ENCODE measurements at places on chromosomes 4 and X.

DNA sequence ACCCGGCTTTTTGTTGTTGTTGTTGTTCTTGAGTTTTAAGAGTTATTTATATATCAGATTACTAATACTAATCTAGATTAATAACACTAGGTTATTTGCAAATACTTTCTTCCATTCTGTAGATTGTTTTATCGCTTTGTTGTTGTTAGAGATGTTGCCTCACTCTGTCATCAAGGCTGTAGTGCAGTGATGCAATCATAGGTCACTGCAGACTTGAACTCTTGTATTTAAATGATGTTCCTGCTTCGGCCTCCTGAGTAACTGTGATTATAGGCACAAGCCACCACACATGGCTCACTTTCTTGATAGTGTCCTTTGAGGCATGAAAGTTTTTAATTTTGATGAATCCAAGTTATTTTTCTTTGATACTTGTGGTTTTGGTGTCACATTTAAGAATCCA, 129.0 kb downstream of the VSIG4 start:
- no peak for DNase-seq

DNA sequence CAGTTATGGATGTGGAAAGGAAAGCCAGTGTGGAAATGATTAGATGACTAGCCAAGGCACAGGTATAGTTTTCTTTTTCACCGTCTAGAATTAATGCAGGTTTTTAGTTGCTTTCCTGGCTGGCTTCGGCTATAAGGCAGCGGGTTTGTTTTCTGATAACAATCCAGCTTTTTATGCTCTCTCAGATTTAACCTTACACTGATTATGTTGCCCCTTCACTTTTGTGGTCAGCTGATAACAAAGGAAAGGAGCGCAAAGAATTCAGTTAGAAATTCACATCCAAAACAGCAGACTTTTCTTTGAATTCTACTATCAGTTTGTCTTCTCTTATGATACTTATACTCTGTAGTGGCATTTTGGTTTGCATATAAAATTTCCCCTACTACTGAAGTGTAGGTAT, 94.2 kb upstream of the CENPE start:
- no peak for DNase-seq

GRCh38 chr4:76251441-76252270, at the start of gene FAM47E:
TSS of gene FAM47E (plus strand) at chr4:76251721. CDS start at chr4:76251747, 26 bp downstream.
- DNase-seq, result no peak

DNA sequence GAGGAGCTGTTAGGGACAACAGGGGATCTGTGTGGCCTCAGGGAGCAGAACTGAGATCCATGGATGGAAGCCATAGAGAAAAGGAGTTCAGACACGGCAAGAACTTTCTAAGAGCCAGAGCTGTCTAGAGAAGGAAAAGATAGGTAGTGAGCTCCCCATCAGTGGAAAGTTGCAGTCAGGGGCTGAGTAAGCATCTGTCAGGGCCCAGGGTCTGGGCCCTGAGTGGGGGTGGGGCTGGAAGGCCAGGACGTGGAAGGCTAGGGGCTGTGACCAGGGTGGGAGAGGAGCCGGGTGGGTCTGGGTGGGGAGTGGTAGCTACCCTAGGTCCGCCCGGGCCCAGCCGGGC, 324 bp upstream of the MSN start:
- DNase-seq, result no peak

DNA sequence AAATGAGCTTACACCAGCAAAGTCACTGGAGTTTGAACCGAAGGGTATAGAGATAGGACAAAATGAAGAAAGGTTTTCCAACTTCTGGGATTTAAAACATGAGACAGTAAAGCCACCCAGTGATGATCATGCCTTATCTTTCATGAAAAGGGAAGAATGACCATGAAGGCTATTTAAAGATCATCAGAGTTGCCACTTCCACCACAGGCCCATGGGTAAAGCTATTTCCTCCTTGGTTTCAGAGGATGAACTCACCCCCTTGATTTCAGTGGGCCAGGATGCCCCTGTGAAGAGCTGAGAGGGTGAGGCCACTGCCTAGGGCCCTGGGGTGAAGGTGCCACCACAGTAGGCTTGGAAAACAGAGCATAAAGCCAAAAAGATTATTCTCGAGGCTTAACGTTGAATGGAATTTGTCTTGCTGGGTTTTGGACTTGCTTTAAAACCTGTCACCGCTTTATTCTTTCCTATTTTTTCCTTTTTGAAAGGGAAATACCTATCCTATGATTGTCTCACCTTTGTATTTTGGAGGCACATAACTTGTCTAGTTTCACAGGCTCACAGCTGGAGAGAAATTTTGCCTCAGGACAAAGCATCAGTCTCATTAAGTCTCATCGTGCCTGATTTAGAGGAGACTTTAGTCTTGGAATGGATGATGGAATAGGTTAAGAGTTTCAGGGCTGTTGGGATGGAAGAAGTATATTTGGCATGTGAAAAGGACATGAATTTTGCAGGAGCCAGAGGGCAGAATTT, 254.0 kb downstream of the SNCA start:
- no peak for DNase-seq

DNA sequence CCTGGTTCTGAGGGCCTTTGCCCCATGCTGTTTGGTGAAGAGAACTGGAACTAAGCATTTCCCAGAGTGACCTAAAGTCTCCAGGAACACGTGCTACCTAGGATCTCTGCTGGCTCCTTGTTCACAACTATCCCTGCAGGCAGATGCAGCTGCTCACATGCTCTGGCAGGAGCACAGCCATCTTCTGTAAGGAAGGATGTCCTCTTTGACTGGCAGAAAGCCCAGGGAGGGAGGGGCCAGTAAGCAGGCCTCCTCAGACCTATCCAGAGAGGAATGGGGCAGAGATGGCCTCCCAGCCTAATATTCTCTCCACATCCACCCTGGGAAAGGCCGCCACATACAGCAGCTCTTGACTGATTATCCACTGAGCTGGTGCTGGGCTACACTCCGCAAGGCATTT, 142.8 kb upstream of the EOLA2 start:
- DNase-seq, result no peak

GRCh38 chr4:180363815-180364214, 1879.4 kb upstream of the TENM3 start:
- DNase-seq, result no peak

- DNase-seq, result no peak
These were observed 224.7 kb upstream of the PPP1R2C start for GRCh38 chrX:43002526-43003203.

DNA sequence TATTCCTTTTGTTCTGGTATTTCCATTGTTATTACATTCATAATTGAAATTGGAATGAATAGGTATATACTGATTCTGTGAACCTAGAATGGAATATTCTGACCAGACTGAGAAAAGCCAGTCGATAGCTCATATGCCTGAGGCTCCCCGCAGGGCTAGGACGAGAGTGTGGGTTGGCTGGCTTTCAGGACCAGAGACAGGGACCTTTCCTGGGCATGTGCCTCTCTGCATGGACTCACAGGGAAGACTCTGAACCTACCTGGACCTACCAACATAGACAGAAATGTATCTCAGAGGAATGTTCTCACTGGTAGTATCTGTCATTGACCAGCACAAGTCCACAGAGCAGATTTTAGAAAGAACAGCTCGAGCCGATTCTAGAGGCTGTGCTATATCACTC, 214.6 kb downstream of the FRMPD4 start:
- no peak for DNase-seq

- DNase-seq, result no peak
These were observed 40.2 kb downstream of the SH3KBP1 start for GRCh38 chrX:19846995-19847790.

DNA sequence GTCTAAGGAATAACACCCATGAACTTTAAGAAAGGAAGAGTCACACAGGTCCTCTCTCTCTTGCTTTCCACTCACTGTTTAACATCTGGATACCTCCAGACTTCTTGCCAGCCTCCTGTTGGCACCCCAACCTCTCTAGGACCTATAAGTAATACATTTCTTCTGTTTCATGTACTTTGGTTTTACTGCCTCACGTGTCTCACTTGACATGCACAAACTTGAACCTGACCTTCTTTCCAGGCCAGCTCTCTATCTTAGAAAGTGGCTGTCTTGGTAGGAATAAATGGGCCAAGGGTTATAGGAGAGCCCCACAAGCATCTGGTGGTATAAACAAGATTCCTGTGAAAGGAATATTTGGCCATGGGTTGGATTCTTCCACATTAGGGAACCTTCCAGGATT, 614.8 kb upstream of the AGA start:
- no peak for DNase-seq

- no peak for DNase-seq
These were observed at the start of gene DTHD1 for GRCh38 chr4:36281384-36282106. TSS of gene DTHD1 (plus strand) at chr4:36281616. CDS start at chr4:36281759, 143 bp downstream.

DNA sequence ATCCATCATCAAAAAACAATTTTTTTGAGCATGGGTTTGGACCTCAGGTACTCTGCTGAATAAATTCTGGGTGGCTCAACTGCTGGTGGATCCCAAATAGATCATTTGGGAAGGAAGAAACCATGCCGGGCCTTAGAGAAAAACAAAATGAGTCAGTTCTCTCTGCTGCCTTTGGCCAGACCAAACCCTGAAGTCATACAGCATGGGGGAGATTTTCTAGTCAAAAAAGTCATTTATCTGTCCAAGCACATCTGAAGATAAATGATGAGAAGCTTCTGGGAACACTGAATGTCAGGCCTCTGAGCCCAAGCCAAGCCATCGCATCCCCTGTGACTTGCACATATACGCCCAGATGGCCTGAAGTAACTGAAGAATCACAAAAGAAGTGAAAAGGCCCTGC, 261.4 kb downstream of the DHX15 start:
- DNase-seq, result no peak

- no peak for DNase-seq
These were observed 150.6 kb downstream of the ADAMTS3 start for GRCh38 chr4:72418458-72418857.

GRCh38 chr4:19472666-19473065, 779.0 kb upstream of the SLIT2 start:
- DNase-seq, result no peak

DNA sequence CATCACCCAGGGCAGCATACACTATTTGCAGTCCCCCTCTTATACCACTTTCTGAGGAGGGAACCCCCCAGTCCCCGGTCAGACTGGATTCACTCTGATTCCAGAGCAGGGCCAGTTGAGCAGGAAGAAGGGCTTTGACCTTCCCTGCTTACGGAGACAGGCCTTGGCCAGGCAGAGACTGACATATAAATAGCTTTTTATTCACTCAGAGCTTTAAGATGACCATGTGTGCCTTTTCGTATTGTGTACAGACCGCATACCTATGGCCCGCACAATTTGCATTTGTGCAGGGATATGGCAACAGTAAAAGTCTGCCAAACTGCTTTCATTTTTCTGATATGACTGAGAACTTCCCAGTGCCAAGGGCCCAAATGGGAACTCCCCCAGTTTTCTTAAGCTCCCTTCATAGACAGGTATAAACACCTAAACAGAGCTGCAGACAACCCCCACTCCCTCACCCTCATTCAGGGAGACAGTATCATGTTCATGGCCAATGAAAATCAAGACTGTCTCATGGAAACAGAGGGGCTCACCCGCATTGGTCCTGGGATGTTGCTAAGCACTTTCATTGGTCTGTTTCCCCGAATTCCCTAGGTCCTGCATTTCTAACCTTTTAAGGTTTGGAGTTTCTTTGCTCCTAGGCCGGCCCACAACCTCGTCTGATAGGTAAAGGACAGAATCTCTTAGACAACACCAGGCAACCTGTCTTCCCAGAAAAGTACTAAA, 86.0 kb downstream of the RTL5 start:
- no peak for DNase-seq

DNA sequence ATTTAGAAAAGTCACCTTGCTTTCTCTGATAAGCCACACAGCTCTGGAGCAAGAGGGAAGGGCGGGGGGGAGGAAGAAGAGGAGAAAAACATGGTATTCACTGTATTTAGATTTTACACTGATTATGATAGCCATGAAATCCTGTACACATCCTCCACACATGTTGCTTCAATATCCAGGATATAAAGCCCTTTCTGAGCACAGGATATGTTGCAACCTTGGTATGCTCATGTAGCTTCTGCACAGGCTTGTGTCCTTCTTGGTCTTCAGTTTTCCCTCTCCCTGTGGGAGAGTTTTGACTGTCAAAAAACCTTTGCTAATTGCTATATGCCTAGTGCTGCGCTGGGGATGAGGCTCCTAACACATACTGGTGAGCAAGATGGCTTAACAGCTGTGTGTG, 61.9 kb upstream of the DAPP1 start:
- DNase-seq, result no peak

DNA sequence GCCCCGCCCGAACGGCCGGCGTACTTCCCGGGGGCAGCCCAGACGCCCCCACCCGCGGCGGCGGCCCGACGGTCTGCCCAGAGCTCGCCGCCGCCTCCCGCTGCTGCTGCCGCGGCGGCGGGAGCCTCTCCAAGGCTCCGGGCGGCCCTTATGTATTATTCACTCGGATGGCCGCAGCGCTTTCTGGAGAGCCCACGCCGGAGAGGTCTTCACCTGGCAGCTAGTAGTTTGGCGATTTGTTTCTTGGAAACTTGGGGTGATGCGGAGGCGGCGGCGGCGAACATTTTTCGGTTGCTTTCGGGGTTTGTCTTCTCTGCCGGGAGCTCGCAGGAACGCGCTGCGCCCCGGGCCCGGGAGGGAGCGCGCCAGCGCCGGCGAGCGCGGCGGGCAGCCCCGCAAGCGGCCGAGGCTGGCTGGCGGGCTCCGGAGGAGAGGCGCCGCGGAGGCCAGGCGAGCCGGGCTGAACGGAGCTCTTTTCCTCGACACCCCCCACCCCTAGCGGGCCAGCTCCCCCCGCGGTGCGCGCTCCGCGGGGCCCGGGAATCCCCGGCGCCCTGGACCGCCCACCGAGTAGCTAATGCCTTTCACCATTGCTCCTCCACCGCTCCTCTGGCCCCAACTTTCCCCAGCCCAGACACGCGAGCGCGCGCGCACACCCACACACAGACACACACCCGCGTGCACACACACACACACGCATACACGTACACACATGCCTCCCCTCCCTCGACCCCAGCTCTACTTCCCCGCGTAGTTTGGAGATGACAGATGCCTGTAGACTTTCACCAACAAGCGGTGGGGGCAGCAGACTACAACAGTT, 113.5 kb downstream of the DHX15 start:
- no peak for DNase-seq

- DNase-seq, result no peak
These were observed 293.8 kb upstream of the ARSJ start for GRCh38 chr4:114273238-114273637.

DNA sequence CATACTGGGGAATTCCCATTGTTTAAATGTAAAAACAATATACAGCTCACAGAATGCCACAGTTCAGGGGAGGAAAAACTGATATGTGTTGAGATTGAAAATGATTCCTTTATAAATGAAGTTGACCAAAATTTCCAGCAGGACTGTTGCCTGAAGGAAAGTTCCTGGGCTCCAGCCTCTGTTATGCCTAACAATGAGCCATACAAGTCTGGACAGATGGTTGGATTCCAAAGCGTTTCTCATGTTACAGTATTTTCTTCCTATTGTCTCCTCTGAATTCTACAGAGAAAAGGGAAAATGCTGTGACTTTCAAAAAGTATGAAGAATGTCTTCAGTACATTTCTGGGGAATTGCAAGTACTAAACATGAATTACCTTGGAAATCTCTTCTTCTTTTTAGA, 73.3 kb downstream of the ALPK1 start:
- no peak for DNase-seq
